ENCODE measurements at places on chromosomes 6 and 20. TPM values are rescaled to one million over a fixed set of nuclear protein-coding genes. Genes with fewer than 3 reads are reported as not detected.

DNA sequence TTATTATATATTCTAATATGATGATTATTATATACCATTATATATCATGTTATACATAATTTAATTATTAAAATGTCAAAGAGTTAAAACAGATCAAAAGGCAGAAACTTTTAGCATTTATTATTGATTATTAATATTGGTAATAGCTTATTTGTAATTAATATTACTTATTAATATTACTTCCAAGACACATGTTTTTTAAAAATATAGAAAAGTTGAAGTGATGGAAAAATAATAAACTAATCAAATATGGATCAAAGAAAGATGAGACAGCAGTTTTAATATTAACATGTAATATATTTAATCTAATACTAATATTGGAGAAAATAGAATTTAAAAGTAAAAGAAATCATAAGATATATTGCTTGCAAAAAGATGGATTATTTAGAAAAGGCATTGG, 154.6 kb upstream of the TAB2 start:
- no peak for DNase-seq

GRCh38 chr6:131741688-131742393, 31.0 kb upstream of the CTAGE9 start:
- no peak for DNase-seq

LINC00237 gene
- total RNA-seq, result not detected

DNA sequence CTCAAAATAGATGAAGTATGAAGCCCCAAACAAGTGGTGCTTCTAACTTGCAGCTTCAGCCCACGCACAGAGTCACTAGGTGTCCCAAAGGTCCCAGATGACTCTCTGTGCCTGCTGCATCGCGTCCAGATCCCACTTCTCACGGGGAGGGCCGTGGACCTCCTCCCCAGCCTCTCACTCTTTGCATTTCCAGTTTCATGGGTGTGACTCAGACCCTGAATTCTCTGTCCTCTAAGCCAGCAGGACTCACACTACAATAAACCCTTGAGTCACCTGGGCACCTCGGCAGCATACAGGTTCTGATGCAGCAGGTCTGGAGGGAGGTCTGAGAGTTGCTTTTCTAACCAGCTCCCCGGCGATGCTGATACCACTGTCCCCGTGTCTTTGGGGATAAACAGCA, 114.0 kb upstream of the RIN2 start:
- no peak for DNase-seq

- no peak for DNase-seq
These were observed 131.8 kb downstream of the SCML4 start for GRCh38 chr6:107692351-107692750.

GRCh38 chr6:20604159-20604558, 69.9 kb downstream of the CDKAL1 start:
- DNase-seq, result no peak

GRCh38 chr20:41540459-41540858, 77.7 kb downstream of the CHD6 start:
- DNase-seq, result no peak

Measured in activated naive CD4-positive, alpha-beta T cell treated with anti-CD3 and anti-CD28 coated beads, Interleukin-2, amount 50 U/mL, for 72 hours (primary cell).